Fibroblast of lung (primary cell): ENCODE measurements at places on chromosomes 2 and 18.

GRCh38 chr2:227932001-227932400 lies 60.6 kb downstream of the DAW1 start:
- no peak for DNase-seq

- no peak for DNase-seq
These were observed 264.0 kb downstream of the LRATD1 start for GRCh38 chr2:14896330-14897030.

- peak; percentile 23 for DNase-seq
These were observed 344.9 kb upstream of the SLC14A2 start for GRCh38 chr18:45270289-45270771.

- no peak for DNase-seq
These were observed 6.5 kb downstream of the GPC1 start for GRCh38 chr2:240441993-240442411.
